Activated T-cell treated with anti-CD3 and anti-CD28 coated beads, Interleukin-2, amount 50 U/mL, for 48 hours (primary cell): ENCODE measurements at places on chromosomes 11 and 22.

- no peak for DNase-seq
Measured at GRCh38 chr11:61908730-61909316, 8.5 kb downstream of the RAB3IL1 start.

DNA sequence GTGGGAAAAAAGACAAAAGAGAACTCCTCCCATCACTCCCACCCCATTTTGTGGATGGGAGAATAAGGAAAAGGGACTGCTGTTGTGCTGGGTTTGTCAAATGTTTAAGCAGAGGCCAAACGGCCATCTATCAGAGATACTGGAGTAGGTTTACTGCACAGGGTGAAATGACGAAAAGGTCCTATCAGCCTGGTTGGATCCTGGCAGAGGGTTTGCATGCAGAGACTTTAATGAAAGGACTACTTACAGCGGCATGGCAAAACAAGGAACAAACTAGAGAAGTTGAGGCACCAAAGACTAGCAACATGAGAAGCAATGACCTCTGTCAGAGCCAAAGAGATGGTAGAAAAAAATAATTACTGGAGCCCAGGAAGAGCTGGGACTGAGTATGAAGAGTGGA, 32.2 kb upstream of the HEPHL1 start:
- no peak for DNase-seq

DNA sequence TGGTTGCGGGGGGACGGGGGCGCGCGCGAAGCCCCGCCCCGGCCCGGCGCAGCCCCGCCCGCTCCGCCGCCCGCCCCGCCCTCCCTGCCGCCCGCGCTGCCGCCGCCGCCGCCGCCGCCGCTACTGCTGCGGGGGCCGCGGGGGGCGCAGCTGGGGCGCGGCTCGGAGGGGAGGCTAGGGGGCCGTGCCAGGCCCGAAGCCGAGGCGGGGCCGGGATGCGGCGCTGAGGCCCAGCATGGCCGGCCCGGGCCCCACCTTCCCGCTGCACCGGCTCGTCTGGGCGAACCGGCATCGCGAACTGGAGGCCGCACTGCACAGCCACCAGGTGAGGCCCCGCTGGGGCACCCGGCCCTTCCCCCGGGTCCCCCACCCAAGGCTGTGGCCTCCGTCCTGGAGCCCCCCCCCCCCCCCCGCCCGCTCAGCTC, at the start of gene ANKRD13D:
TSS of gene ANKRD13D (plus strand) at position 78 of the 425 bp plus-strand sequence. CDS start at position 236, 158 bp downstream.
- DNase-seq: no peak

- DNase-seq: no peak
Measured at GRCh38 chr11:64028398-64029115, 7.2 kb upstream of the FLRT1 start.

DNA sequence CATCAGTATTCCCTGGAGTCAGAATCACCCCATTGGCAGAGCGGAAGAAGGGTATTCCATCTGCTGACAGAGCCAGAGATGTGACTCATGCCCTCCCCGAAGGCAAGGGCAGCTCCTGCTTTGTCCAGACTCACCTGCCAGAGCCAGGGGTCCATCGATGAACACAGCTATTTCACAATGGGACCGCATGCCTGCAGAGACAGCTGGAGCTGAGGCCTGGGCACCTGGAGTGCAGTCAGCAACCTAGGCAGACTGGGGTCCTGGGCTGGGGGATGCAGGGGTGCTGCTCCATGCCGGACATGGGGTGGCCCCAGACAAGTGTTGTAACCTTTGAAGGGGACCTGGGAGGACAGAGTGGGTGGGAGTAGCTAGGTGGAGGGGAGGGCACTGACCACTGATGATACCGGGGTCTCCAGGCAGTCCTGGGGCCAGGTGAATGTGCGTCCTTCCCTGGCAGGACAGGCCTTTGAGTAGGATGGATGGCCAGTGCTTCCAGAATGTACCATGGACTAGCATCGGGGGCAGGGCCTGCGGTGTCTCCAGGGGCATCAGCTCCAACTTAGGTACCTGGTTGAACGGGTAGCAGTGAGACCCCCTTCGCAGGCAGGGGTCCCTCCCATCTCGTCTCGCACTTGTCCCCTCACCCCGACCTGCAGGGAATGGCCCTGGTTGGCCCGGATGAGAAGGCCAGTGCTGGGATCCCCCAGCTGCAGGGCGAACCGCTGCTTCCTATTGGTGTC, 1.7 kb downstream of the TRPT1 start:
- DNase-seq: no peak

- no peak for DNase-seq
Measured at GRCh38 chr22:29813126-29813525, 24.9 kb downstream of the ASCC2 start.

DNA sequence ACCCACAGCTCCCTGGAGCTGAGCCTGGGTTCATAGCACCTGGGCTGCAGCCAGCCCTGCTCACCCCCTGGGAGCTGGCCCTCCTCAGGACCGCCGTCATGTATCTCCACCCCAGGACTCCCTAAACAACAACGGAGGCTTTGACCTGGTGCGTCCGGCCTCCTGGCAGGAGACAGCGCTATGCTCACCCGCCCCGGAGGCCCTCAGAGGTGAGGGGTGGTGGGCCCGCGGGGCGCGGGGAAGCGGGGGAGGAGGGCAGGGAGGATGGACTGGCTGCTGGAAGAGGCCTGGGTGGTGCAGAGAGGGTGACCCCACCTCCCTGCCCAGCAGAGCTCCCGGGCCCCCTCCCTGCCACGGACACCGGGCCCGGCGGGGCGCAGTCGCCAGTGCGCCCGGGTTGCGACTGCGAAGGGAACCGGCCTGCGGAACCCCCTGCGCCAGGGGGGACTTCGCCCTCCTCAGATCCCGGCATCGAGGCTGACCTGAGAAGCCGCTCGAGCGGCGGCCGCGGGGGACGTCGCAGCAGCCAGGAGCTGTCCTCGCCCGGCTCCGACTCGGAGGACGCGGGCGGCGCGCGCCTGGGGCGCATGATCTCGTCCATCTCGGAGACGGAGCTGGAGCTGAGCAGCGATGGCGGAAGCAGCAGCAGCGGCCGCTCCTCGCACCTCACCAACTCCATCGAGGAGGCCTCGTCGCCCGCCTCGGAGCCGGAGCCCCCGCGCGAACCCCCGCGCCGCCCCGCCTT, 3.1 kb downstream of the MAPK8IP2 start:
- DNase-seq: no peak

- DNase-seq: no peak
Measured at GRCh38 chr22:20937031-20937793, 20.0 kb downstream of the CRKL start.

- DNase-seq: no peak
Measured at GRCh38 chr11:44728491-44728910, 1.7 kb downstream of the TSPAN18 start.

DNA sequence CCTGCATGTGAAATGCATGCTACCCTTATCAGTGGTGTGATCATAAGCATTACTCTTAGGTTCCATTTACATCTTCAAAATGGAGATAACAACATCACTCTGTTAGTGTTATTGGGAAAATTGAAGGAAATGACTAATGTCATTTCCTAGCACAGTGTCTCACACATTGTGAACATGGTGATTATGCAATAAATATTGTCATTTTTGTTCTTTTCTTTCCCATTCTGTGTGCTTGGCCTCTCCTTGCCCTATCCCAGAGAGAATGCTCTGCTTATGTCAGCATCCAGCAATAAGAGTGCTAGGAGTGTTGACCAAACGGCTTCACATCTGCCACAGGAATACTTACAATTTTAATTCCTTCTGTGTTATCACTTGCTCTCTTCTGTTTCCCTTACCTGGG, 1024.1 kb upstream of the CCDC90B start:
- DNase-seq: no peak

DNA sequence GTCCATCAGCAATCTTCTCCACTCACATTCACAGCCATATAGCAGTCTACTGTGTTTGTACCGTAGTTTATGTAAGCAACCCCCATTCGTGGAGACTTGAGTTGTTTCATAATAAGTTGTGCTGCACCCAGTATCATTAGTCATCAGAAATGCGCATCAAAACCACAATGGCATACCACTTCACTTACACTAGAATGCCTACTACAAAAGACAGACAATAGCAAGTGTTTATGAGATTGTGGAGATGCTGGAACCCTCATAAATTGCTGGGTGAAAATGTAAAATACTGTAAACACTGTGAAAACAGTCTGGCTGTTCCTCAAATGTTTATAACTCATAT, 133.3 kb downstream of the ATXN10 start:
- DNase-seq: no peak

DNA sequence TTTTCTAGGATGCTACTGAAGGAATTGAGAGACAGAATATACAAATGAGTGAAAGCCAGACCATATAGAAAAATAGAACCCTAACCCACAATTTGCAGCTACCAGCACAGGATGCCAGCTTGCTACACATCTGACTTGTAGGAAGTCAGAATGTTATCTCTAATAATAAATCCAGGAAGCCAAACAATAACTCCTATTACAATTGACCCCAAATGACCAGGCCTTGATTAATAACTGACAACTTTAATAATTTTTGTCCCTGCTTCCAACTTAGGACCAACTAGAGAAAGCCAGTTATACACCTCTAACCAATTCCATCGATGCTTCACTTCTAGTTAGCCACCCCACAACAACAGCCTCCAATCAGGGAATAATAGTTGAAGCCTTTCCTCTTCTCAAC, 193.4 kb downstream of the CASP12 start:
- no peak for DNase-seq

DNA sequence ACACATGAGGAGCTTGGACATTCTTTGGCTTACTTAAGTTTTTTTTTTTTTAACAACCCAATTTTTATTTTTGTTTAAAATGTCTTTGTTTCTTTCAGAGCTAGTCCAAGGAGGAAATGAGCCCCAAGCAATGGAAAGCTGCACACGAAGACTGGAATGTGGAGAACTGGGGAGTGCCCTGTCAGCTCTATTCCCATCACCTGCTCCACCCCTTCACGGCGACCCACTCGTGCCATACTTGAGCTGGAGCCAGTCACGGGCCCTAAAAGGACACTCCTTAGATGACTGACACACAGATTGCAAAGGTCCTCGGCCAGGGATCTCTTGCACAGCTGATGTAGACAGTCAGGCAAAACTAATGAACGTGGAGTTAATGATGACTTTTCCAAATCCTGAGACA, 10.6 kb upstream of the SLC25A18 start:
- no peak for DNase-seq

GRCh38 chr22:46730568-46731245, 7.3 kb downstream of the CERK start:
- DNase-seq: no peak

DNA sequence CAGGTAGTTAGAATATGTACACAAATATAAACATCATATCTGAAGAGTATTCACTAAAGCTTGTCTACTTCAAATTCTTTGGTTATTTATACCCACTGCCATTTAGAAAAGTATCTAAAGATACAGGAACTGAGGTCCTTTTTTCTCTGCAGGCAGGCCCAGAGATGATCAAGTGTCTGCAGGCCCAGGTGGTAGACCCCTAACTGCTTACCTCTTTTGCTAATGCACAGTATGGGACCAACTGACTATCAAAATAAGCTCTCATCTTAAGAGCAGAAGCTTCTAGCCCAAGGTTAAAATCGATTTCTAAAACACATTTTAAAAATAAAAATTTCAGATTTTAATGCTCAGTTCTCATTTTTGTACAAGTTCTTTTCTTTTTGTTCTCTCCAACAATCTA, 81.5 kb downstream of the APOL5 start:
- no peak for DNase-seq

DNA sequence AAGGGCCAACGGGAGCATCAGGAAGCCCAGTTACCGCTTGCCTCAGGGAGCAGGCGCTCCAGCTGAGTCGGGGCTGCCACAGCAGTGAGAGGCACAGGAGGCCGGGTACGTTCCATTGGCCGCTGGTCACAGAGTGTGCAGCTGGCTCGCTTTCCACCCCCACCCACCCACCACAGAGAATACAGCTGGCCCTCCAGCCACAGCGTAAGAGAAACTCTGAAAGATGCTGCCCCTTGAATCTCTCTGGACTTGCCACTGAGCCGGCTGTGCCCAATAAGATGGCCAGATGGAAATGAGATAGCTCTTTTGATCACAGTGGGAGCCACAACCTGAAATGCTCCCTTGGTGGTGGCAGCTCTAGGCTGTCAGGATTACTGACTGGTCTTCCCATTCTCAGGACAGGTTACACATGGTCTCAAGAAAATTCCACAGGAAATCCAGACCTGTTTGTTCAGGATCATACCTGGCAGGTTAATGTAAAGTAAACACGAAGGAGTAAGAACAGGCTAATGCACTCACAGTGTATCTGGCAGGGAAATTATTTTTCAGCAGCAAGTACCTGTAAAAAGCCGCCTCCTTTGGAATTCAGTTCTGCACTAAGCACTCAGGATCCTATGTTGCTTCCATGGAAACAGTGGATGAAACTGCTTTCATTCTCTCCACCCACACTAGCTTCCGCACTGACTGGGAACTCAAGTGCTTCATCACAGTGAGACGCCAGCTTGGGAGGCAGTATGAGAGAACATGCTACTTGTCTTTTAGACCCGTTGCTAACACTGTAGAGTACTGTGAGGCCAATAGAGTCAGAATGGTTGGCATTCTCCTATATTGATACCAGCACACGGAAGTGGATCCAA, 16.5 kb downstream of the SIAE start:
- no peak for DNase-seq

GRCh38 chr11:2432628-2433071, 11.7 kb downstream of the TRPM5 start:
- no peak for DNase-seq

GRCh38 chr11:90100431-90100830, 14.7 kb downstream of the UBTFL1 start:
- no peak for DNase-seq

DNA sequence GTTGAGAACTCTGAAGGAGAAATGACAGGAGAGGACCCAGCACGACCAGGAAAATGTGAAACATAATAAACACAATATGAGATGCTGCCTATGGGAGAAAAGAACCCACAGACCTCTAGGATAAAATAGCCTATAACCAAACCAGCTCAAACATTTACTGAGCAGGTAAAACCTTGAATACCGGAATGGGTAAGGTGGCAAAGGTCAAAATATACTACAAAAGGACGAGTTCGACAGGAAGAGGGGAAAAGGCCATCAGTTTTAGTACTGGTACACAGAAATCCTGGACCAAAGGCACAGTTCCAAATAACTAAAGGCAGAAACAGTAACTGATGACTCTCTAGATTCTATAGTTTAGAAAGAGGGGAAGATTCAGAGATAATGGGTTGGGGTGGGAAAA, 96.3 kb downstream of the AMBRA1 start:
- DNase-seq: no peak

GRCh38 chr11:47847892-47848699, at the start of gene NUP160:
NUP160 (minus strand) TSS chr11:47848350; CDS start chr11:47848318, 32 bp downstream.
- peak; percentile 95 for DNase-seq
